CD4-positive, alpha-beta memory T cell (primary cell): ENCODE measurements at places on chromosomes 5 and 9.

- DNase-seq: peak; percentile 29
Measured at GRCh38 chr5:524973-525761, 918 bp upstream of the SLC9A3 start.

- no peak for DNase-seq
Measured at GRCh38 chr9:121700165-121700831, 48.9 kb downstream of the DAB2IP start.

- no peak for DNase-seq
Measured at GRCh38 chr5:16642867-16643266, 26.1 kb upstream of the RETREG1 start.

- no peak for DNase-seq
Measured at GRCh38 chr5:91830361-91830953, 447.3 kb upstream of the ARRDC3 start.

GRCh38 chr5:36770125-36770524 is 106.4 kb upstream of the NIPBL start:
- DNase-seq: no peak

- DNase-seq: no peak
Measured at GRCh38 chr9:71025201-71025600, 96.2 kb downstream of the TRPM3 start.

DNA sequence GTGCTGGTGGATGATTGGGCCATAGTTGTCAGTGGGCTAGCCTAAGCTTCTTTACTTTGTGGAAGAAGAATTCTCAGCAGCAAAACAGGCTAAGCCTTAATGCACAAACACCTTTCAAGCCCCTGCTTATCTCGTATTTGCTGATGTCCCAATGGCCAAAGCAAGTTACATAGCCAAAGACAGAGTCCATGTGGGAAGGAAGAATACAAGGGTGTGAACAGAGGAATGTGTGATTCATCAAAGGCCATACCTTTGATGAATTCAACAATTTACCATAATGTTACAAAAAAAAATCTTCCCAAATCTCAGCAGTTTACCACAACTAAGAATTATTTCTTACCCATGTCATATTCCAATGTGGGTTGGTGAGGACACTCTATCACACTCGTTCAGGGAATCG is 1.2 kb upstream of the YTHDC2 start:
- DNase-seq: no peak

- peak; percentile 68 for DNase-seq
Measured at GRCh38 chr5:132411304-132412013, 41.9 kb downstream of the SLC22A5 start.

- DNase-seq: no peak
Measured at GRCh38 chr5:1965925-1966324, 83.2 kb upstream of the IRX4 start.

GRCh38 chr5:106019261-106019660 is 1651.5 kb downstream of the EFNA5 start:
- DNase-seq: no peak

DNA sequence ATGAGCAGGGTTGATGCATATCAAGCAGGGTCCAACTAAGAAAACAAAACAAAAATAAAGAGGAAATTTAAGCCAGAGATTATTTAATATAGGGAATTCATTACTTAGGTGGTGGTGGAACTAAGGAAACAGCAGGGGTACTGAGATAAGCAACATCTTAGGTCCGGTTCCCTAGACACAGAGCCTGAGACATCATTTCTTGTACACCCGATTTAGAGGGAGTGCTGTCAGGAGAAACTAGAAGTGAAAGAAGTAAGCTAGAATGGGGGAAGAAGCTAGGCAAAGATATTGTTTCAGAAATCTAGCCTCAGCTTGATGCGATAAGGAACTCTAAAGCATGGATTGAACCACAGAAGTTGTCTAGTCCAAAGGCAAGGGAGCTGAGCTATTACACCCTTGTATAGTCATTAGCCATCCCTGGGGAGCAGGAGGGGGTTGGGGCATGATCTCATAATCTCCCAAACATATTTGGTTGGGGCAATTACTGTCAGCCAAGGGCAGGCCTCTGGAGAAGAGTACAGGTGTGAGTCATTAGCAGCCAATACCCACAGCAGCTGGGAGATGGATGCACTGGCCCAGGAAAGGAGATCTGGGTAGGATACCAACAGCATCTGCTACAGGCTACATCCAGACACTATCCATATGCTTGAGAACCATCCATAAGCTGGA is 194.5 kb downstream of the ARL15 start:
- no peak for DNase-seq

- no peak for DNase-seq
Measured at GRCh38 chr9:112411626-112412027, 31.7 kb downstream of the HSDL2 start.

GRCh38 chr9:15349892-15350761 is 43.1 kb upstream of the TTC39B start:
- DNase-seq: no peak

DNA sequence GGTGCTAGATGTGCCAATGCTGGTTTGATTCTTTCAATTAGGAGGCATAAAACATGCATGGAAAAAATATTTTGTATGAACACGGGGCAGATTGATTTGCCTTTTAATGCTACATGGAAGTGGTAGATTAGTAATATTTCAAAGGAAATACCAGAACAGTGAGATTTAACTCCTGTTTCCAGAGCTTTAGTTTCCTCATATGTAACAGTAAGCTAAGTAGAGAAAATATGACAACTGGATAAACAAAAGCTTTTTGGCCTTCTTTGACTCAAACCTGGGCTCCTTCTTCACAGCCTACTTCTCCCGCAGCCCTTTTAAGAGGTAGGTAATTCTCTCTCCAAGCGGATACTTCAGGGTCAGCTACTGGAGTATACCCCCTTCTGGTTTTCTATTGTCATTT is 254.2 kb upstream of the TRPC7 start:
- no peak for DNase-seq

- DNase-seq: no peak
Measured at GRCh38 chr5:179284751-179285631, 60.3 kb downstream of the ADAMTS2 start.

DNA sequence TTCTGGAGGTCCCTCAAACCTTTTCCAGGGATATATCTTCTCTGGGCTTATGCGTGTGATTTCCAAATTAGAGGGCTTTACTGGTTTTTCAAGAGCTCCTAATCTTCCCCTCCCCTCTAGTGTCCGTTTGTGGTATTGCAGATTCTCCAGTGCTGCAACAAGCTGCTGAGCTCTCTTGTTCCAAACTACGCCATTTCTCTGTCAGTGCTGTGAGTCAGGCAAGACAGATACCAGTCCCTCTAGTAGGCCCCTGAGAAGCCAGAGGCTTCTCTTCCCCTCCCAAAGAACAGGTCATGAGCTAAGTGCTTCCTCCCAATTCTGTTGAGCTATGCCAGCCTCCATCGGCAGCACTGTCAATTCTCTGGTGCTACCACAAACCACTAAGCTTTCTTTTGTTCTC is 149.5 kb downstream of the FANCC start:
- peak; percentile 48 for DNase-seq

DNA sequence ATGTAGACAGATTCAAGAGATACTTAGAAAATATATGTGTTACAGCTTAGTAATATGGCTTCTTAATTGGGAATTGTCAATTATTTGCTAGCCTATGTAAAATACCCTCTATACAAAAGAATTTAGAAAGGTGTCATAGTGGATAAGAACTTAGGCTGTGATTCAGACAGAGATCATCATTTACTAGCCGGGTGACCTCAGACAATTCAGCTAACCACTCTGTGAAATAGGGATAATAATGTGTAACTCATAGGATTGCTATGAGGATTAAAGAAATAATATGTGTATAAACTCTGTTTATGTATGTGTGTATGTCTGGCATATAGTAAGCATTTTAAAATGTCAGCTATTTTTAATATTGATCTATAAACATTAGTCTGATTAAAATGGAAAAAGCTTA is 5.9 kb upstream of the LARS1 start:
- DNase-seq: no peak

DNA sequence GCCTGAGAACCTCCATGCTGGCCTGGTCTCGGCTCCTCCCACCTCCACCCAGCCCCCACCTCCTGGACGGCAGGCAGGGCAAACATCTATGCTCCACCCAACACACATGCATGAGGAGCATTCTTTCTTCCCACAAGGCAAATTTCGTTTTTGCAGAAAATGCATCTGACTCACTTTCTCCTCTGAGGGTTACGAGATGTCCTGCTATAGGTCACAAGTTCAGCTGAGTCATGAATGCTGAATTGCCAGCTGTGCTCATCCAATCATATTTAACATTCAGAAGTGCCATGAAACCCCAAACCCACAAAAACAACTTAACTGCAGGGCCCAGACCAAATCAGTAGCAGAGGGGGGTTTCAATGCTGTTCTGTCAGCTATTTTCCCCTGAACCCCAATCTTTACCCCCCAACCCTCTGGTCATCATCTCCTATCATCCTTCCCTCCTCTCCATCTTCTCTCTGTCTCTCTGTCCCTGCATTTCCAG is 39.0 kb upstream of the OSMR start:
- no peak for DNase-seq

DNA sequence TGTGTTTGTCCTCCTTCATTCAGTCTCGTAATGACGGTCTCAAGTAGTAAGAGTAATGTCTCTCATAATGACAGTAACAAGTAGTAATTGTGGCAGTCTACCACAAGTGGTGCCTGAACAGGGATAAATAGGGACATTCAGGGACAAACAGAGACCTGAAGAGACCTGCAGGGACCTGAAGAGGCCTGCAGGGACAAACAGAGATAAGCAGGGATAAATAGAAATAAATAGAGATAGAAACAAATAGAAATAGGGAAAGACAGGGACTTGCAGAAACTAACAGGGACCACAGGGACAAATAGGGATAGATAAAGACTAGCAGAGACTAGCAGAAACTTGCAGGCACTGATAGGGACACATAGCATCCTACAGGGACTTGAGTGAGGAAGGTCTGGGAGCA is 7.9 kb downstream of the UGT3A2 start:
- DNase-seq: no peak

DNA sequence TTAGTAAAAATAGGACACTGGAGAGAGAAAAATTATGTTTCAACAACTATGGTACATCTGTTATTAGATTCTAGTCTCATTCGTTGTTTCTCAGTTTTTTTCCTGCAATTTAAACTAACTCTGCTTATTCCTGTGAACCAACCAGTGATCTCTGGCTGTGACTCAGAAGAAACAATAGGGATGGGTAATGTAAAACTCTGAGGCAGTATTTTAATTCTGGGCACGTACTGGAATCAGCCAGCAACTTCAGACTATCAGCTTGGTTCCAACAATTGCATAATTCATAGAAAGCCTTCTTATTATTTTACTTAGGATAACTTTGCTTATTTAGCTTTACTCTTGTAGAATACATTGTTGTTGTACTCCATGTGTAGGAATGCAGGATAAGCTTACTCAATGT is 28.8 kb downstream of the MLLT3 start:
- DNase-seq: no peak
